ENCODE measurements at places on chromosomes 7 and 10.

- no peak for DNase-seq
Measured at GRCh38 chr7:371779-372545, 82.0 kb downstream of the FOXL3 start.

DNA sequence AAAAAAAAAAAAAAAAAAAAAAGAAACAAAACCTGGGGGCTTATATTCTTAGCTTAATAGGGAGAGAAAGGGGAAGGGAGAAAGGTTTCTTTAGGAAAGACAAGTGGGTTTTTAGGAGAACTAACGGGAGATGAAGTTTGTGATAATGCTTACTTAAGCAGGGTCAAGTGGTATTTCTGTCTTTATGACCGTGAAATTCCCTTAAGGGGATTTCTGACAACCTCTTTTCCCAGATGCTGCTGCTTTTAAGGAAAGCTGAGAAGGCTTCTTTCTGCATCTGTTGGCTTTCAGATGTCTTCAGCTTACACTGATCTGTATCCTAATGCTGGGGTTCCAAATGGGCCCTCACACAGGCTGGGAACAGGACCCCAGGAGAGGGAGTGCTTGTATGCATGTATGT is 42.6 kb downstream of the ADAMTS14 start:
- no peak for DNase-seq

DNA sequence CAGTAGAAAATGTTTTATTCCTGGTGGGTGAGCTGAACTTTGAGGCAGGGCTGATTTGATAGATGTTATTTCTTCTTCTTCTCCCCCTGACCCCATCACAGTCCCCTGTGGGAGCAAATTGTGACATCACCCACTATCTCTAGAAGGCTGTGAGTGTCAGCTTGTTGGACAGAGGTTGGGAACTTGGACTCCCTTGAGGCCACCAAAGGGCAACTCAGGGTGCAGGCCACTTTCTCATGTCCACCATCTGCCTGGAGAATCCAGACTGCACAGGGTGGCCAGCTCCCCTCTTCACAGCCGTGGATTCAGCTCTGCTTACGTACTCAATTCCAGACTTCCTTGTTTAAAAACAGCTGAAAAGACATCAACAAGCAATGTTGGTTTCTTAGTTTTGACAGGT is 103.0 kb downstream of the LRRC18 start:
- no peak for DNase-seq

GRCh38 chr10:62253704-62254103 is 14.9 kb downstream of the RTKN2 start:
- no peak for DNase-seq

DNA sequence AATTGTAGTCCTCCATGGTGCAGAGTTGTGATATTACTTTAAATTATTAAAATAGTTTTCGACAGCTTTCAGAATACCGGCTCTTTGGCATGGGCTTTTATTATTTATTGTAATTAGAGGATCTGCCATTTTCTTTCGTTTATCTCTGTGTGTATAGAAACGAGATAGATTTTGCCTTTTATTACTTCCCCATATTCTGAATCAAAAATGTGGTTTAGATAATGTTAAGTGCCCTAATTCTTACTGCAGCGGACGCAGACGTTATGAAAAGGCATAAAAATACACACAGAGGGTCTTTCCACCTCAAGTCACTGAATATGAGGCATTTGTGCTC is 1.9 kb upstream of the ARID5B start:
- no peak for DNase-seq

- DNase-seq = no peak
Measured at GRCh38 chr7:157018328-157018996, 8.0 kb upstream of the MNX1 start.

- DNase-seq = no peak
Measured at GRCh38 chr10:83991986-83992753, 147.1 kb upstream of the GHITM start.

GRCh38 chr10:84406561-84406960 is 78.2 kb downstream of the CCSER2 start:
- DNase-seq = no peak

DNA sequence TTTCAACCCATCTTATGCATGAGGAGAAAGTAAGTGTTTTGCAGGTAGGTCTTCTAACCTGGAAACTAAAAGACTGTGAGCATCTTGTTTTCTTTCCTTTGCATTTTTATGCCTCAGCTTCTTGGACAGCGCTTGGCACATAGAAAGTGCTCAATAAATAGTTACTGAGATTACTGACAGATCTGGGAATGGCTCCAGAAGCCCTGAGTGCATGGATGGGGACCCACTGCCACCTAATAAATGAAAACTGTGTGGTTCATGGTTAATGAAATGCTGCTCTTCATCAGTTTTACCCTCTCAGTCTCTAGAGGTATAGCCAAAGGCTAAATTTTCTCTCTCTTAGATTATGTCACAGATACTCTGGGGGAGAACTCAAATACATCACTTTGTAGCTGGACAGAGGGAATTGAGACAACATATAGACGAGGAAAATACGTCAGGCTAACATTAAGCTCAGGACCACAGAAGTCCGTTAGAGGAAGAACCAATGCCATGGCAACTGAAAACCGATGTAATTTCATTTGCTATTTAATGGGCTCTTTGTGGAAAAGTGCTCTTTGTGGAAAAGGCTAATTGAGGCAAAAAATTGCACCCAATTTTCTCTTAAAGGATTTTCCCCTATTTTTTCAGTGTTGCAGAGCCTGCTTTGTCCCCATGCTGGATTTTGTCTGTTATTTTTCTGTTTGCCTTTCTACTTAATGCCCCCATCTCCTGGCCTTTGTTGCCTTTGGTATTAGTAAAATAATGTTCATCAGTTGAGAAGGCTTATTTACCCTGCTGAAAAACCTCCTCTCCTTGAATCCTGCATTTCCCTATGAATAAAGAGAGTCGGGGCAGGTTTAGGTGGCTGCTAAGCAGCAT is 17.8 kb downstream of the ASB4 start:
- DNase-seq = no peak

GRCh38 chr7:48964074-48964473 is 39.7 kb downstream of the CDC14C start:
- DNase-seq = no peak

DNA sequence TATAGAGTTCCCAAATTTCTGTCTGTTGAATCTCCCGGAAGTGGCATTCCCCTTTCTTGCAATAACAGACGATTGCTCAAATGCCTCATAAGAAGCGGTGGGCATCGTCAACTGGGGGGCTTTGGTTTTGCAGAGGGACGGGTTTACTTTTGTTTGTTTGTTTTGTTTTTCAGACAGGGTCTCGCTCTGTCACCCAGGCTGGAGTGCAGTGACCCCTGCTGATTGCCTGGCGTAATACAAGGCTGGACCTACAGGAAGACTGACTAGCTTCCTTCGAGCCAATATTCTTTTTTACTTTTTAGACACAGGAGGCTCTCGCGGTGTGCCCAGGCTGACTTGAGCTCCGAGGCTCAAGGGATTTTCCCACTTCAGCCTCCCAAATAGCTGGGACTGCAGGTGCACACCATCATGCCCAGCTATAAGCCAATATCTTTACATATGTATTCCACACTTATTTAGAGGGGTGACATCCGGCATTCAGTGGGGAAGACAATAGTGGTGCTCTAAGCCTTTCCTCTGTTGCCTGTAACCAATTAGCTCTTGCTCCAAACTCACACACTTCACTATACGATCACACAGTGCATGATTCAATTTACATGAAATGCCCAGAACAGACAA is 58.1 kb downstream of the FHIP2A start:
- no peak for DNase-seq

DNA sequence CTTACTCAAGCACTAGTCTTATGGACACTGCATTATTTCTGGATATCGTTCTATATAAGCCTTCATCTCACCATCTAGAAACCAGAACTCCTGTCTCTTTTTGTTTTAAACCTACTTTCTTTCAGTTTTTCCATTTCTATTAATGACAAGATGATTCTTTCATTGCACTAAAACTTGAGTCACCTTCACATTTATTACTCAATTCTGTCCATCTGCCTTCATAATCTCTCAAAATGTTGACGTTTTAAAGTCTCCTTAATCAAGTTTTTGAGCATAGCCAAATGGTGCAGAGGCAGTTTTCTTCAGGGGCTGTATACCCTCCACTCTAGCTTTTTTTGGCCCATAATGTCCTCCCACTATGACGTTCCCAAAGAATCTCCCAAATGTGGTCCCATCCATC is 17.6 kb downstream of the STAM start:
- no peak for DNase-seq

- DNase-seq = no peak
Measured at GRCh38 chr10:11036424-11037011, 18.8 kb downstream of the CELF2 start.

DNA sequence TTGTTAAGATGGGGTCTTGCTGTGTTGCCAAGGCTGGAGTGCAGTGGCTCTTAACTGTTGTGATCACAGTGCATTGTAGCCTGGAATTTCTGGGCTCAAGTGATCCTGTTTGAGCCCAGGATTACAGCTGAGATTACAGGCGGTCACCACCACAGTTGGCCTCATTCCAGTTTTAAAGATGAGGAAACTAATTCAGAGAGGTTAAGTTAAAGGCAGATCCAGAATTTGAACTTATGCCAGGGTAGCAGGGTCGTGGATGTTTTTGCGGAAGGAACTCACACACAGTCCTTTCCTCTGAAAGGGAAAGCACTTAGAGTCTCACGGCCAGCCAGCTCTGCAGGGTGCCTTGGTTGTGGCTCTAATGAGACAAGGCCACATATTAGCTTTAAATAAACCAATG is 84.7 kb downstream of the MMRN2 start:
- no peak for DNase-seq

DNA sequence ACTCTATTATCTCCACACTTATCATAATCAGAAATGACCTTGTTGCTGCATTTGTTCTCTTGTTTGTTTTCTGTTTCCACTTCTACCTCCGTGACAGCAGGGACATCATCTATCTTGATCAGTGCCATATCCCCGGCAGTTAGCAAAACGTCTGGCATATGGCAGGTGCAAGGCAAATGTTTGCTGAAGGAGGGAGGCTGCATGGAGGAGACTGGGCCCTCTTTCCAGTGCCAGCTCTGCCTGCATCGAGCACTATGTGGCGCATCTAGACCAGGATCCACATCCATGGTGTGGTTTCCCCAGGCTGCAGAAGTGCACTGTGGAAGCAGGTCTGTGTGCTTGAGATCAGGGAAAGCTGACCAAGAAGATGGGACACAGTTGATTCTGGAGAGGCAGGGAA is 181.2 kb downstream of the KCNMA1 start:
- DNase-seq = no peak

DNA sequence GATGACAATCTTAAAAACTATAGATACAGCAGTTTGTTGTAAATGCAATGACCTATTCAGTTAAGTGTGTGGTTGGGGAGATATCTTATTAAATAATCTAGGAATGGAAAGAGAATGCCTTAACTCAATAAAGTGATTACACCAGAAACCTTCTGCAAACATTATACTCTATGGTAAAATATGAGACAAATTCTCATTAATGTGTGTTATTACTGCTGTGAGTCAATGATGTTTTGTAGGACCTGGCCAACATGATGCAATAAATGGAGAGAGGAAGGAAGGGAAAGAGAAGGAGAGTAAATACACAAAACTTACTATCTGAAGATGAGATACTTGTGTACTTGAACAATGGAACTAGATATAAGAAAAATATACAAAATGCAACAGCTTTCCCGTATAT is 25.1 kb downstream of the MKX start:
- peak; percentile 68 for DNase-seq

DNA sequence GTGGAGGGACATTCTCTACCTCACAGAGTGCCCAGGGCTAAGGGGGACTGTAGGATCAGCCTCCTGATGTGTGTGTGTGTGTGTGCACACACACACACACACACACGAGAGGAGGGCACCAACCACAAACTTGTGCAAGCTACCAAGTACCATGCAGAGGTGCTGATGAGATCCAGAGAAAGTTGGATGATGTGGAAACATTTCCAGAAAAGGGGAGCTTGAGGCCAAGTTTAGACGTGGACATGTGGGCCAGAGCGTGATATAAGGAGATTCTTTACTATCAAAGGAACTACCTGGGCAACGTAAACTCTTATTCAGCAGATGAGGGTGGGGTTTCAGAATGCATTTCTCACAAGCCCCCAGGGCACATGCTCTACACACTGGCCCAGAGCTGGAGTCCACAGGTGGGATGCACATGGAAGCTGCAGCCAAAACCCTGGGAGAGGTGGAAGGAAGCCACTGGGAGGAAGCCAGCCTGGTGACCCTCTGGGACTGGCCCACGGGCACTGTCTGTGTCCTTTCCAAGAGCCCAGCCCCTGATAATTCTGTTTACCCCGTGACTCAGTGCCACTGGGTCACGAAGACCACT is 53.5 kb downstream of the DLG5 start:
- no peak for DNase-seq

GRCh38 chr10:28684986-28685580 is 7.8 kb downstream of the BAMBI start:
- DNase-seq = no peak

DNA sequence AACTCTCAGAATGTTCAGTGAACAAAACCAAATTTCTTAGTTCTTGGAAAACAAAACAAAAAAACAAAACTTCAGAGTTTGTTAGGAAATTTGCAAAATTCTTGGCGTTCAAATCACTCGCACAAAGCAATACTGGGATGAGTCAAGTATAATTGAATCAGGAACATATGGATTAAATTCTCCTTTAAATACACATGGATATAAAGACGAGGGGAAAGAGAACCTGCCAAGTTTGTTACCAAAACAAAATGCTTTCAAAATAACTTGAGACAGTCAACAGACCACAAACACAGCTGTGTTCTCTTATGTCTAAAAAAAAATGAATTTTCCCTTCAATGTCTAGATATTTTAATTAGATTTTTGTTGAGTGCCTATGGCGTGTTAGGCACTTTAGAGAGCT is 93.5 kb upstream of the MPP7 start:
- no peak for DNase-seq

DNA sequence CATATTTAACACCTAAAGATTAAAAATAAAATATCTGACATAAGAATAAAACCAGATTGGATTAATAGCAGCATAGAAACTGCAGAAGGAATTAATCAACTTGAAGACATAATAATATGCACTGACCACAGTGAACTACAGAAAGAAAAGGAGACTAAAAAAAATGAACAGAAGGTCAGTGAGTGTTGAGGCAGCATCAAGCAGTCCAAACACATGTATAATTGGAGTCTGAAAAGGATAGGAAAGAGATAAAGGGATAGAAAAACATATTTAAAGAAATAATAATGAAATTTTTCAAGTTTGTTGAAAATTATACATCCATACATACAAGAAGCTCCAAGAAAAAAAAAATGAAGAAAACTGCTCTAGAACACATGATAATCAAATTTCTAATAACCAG is 756.2 kb downstream of the GATA3 start:
- no peak for DNase-seq

DNA sequence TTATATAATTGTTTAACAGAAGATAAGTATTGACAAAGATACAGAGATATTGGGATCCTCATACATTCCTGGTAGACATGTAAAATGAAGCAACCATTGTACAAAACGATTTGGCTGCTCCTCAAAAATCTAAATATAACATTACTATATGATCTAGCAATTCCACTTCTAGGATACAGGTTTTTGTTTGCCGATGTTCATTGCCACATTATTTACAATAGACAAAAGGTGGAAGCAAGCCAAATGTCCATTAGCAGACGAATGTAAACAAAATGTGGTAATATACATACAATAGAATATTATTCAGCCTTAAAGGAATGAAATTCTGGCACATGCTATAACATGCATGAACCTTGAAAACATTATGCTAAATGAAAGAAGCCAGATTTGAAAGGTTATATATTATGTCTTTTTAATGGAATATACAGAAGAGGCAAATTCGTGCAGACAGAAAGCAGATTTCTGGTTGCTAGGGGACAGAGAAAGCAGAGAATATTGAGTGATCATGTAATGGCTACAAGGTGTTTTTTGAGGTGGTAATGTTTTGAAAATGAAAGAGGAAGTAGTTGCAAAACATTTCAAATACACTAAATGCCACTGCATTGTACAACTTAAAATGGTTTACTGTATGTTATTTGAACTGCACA is 44.9 kb downstream of the POLR1F start:
- DNase-seq = no peak

Data from BJ (cell line).